HL-60 (cell line): ENCODE measurements at places on chromosomes 6 and 20.

DNA sequence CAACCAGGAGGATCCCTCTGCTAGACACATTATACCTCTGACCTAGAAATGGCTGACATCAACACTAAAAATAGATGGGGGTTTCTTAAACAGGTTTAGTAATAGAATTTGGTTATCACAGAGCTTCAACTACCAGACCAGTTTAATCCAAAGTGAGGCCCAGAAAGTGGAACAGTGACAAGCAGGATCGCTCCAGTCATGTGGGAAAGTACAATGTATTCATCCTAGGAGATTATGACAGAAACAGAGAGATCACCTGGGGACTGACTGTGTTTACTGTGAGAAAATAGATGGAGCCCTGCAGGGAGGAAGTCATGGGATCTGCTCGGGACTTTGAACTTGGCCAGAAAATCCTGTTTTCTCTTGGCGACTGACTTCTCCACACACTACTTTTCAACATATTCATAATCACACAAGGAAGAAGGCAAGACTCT lies 238.7 kb upstream of the SOX4 start:
- no peak for DNase-seq

DNA sequence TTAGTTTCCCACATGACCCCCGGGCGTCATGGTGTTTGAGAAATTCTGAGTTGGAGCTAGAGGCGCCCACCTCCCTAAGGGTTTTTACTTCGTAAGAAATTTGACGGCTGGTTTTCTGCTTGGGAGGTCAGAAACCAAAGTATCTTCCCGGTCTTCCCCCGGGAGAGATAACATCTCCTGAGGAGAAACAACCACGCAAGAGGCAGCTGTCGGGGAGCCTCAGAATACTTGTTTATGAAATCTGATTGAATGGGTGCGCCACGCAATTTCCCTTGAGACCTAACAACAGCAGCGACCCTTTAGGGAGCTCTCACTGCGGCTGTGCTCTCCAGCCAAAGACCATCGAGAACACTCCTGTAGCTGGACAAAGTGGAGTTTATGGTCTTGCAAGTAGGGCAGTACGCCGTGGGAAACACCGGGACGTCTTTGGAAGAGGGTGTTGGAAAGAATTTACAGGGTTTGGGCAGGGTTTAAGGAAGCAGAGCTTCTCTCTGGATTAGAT lies 608 bp upstream of the EIF2S2 start:
- no peak for DNase-seq

DNA sequence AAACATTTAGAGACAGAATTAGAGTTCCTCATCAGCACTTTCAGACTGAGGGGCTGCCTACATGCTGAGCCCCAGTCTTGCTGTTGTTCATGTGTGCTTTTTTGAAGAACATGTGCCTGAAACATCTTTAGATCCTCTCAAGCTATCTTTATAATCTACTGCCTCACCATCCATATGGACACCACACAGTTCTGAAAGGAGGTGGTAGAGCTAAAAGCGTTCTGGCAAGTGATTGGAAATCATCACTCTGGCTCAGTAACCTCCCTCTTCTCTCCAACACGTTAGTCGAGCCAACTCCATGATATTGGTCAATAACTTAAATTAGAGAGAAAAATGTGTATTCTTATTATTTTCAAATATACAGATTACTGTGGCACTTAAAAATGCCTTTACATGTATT lies 40.6 kb downstream of the CLVS2 start:
- DNase-seq = no peak

- peak; percentile 5 for DNase-seq
These were observed 64.6 kb upstream of the TXNDC5 start for GRCh38 chr6:7974938-7975763.

GRCh38 chr6:158559338-158559894 lies 475 bp upstream of the TMEM181 start:
- no peak for DNase-seq

GRCh38 chr6:105882828-105883227 lies 203.3 kb upstream of the PRDM1 start:
- no peak for DNase-seq

GRCh38 chr6:166509193-166509592 lies 77.3 kb downstream of the RAMACL start:
- DNase-seq = no peak

GRCh38 chr6:57207141-57207540 lies 15.0 kb downstream of the RAB23 start:
- no peak for DNase-seq

GRCh38 chr6:14660806-14661579 lies 543.4 kb downstream of the CD83 start:
- DNase-seq = no peak

- DNase-seq = no peak
These were observed 11.8 kb downstream of the UNC5CL start for GRCh38 chr6:41027241-41027640.

DNA sequence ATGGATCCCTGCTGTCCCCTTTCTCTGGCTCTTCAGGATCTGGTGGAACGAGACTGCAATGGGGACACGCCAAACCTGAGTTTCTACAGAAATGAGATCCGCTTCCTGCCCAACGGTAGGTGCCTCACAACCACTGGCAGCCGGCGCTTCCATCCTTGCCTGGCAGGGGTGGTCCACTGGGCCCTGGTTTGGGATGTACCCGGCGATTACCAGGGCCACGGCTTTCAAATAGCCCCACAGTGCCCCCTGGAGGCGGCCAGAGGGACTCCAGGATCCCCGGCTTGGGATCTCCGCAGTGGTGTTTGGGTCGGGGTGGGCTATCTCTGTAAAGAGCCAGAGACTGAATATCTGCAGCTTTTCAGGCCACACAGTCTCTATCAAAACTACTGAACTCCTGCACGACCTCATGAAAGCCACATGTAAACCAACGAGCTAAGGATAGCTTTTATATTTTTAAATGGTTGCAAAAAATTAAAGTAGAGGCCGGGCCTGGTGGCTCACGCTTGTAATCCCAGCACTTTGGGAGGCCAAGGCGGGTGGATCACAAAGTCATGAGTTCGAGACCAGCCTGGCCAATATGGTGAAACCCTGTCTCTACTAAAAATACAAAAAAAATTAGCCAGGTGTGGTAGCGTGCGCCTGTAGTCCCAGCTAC lies 3.7 kb downstream of the OGFR start:
- DNase-seq = peak; percentile 68

DNA sequence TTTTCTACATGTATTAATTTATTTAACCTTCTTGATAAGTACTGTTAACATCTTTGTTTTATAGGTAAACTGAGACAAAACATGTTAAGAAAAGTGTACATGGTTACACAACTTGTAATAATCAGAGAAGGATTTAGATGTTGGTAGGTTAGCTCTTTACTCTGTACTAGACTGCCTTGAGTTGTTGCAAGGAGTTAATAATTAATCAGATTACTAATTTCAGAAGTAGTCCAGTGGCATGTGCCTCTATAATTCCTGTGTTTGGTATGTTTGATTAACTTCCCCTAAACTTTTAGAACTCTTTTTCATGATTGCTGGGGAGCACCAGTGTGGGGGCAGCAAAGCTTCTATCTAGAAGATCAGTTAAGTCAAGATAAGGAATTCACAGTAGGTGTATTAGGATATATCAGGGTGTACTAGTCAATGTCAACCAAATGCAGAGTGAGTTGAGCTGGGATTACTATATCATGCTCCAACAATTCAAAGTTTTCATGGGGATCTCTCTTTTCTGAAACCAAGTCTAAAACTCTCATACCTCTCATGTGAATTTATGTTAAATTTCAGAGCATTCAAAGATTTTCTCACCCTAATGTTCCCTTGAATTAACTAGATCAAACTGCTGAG lies 129.7 kb upstream of the AHI1 start:
- no peak for DNase-seq

GRCh38 chr6:30565772-30566171 lies 5.5 kb upstream of the ABCF1 start:
- DNase-seq = no peak
